ENCODE measurements at places on chromosomes 6 and 20.

DNA sequence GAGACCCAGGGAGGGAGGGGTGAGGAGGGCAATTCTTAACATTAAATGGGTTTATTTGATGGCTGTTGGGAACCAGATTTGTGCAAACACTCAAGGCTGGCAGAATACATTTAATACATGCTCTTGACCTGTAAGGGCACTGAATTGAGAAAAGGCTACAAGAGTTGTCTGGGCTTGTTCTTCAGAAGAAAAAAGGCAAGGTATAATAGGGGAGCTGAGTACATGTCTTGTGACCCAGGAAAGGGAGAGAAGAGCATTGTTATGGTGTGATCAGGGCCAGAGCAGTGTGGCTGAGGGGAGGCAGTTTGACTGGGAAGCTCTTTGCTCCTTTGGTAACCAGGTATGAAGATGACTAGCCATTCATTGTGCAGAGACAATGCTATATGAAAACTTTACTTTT, 18.9 kb downstream of the KLHL31 start:
- DNase-seq = no peak

- no peak for DNase-seq
These were observed 111.0 kb upstream of the FAM184A start for GRCh38 chr6:119189498-119189897.

GRCh38 chr6:43627008-43627825, 1.8 kb downstream of the GTPBP2 start:
- no peak for DNase-seq

- no peak for DNase-seq
These were observed 31.7 kb upstream of the UBR2 start for GRCh38 chr6:42532038-42532669.

- no peak for DNase-seq
These were observed 16.1 kb upstream of the VSTM2L start for GRCh38 chr20:37886851-37887297.

DNA sequence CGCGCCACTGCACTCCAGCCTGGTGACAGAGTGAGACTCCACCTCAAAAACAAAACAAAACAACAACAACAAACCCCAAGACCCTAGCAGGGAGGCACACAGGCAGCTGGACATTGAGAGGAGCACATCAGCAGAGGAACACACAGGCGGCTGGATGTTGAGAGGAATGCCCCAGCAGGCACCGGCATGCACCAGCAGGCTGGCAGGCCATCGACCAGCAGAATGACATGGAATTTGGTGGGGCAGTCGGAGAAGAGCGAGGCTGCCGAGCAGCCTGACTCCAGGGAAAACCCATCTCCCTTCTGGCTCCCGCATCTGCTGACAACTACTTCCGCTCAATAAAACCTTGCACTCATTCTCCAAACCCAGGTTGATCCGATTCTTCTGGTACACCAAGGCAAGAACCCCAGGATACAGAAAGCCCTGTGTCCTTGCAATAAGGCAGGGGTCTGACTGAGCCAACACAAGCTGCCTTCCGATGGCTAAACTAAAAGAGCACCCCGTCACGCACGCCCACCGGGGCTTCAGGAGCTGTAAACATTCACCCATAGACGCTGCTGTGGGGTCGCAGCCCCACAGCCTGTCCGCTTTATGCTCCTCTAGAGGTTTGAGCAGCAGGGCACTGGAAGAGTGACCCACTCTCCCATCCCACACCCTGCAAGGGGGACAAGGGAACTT, 60.2 kb downstream of the SLC22A23 start:
- DNase-seq = no peak

GRCh38 chr6:20211941-20212391, 303 bp downstream of the MBOAT1 start:
- DNase-seq = no peak

DNA sequence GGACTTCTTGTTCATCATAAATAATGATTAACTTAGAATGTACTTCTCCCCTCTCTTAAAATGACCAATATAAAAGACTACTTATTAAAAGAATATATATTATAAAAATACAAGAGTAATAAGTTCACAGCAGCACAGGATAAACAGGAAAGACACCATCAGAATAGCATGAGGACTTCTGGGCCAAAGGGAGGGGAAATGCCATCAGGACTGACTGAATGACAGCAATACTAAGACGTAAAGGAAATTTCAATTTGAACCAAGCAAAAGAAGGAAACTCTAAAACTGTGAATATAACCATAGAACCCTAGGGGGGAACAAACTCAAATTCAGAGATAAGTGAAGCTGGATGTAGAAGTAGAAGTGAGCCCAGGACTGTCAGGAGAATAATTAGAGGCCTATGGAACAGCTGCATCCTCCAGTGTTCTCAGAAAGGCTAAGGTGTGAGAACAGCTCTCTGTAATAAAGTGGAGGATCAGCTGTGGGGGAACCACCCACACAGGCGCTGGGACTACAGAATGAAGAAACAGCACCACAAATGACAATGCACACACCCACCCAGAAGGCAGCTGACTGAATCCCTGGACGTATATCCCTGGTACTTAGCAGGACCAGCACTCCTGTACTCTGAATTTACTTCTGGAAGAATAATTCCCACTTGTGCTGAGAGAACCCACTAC, 37.8 kb downstream of the ZHX3 start:
- no peak for DNase-seq

DNA sequence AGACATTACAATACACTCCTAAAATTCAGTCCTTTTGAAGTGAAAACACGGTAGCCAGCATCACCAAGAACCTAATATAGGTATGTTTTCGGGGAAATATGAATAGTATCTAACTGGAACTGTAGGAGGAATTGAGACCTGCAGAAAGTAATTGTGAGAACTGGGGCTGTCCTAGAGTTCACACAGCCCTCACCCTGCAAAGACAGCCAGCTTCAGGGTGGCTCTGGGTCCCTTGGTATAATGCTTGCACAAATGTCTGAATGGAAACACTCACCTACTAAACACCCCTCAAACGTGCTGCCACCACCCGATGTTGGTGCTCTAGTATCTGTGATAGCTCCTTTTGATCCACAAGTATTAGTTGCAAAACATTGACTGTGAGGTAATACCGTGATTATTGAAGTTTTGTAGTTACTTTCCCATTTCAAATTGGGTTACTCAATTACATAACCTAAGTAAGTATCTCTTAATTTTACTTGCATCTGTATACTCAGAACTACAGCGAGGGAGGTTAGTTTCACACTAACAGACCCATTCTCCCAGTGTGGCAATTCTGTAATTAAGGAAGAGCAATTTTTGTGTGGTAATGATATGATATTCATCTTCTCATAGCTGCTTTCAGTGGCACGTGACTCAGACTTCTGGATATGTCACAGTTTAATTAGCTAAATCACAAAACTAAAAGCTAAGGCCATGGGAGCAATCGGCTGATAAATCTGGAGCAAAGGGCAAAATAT, 129.5 kb downstream of the INSM1 start:
- DNase-seq = no peak

- no peak for DNase-seq
These were observed 1.6 kb downstream of the SIRPD start for GRCh38 chr20:1555952-1556351.

GRCh38 chr6:41275489-41275888, 11.0 kb downstream of the TREM1 start:
- no peak for DNase-seq

DNA sequence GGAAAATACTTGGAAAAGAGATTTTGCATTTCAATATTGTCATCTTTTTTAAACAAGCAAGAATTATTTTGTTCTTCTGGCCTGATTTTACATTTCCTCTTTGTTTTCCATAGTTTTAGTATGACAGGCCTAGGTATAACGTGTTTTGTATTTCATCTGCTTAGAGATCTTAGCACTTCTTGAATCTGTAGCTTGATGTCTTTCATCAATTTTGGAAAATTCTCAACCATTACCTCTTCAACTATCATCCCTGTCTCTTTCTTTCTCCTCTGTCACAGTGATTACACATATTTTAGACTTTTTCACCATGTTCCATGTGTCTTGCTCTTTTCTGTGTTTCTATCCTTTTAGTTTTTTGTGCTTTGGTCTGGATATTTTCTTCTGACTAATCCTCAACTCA, 67.2 kb upstream of the PHACTR1 start:
- DNase-seq = no peak

- no peak for DNase-seq
These were observed 294.8 kb downstream of the RNF144B start for GRCh38 chr6:18681832-18682503.

GRCh38 chr20:33083544-33084340, 4.3 kb downstream of the BPIFB4 start:
- DNase-seq = no peak

- no peak for DNase-seq
These were observed 29.8 kb upstream of the RHAG start for GRCh38 chr6:49666480-49666879.

DNA sequence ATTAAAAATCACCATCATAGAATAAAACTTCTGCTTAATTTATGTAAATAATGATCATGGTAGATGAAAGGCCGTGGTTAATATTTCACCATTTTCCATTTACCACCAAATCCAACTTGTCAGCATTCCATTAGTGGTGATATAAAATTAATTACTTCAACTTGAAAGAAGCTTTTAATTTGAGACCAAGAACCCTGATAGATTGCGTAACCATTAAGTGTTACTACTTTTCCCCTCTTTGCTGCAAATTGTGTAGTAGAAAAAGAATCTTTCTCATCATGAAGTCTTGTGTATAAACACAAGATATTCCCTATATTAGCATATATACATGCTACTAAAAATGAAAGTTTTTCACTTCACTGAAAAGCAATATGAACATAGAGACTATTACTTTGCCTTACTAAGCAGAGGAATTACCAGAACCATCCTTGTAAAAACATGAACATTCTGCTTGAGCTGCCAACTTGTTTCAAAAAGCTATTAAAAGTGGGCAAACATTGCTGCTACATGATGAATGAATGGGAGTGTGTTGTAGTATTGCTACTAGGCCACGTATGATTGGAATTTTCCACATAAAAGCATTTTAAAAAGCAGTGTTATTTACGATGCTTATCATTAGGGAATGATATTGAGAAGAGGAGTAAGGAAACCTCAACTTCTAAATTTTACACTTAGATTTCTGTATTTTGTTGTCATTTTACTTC, 35.0 kb downstream of the STX11 start:
- DNase-seq = no peak

GRCh38 chr6:142545147-142545546, 243.3 kb downstream of the ADGRG6 start:
- DNase-seq = no peak

DNA sequence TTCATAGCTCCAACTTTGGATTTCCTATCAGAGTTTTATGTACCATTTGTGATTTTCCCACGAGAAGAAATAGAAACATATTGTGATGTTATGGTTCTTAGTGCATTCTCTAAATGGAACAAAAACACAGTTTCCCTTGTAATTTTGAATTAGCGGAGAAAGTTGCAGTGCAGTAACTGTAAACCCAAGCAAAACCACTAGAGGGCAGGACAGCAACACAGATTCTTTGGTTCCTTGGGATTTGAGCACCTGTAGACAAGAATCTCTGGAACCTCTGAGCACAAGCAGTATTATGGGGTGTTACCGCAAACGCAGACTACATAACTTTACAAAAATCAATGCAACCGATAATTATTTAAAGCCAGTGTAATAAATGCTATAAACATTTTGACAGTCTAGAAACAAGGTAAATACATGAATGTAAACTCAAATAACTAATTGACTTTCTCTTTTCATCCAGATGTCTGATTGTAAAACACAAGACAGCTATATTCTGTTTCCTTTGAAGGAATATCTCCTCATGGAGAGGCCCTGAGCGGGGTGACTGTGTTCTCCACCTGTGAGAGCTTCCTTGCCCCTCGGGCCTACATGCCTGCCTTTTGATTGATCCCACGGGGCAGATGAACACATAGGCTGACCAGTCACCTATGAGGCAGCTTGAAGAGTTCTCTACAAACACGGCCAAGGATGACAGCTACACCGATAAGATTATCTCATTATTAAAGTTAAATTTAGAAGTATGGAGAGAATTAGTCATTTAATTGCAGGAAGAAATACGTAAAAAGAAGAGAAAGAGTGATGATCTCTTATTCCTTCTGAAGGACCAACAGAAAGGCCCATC, 67.5 kb upstream of the COL21A1 start:
- DNase-seq = no peak

DNA sequence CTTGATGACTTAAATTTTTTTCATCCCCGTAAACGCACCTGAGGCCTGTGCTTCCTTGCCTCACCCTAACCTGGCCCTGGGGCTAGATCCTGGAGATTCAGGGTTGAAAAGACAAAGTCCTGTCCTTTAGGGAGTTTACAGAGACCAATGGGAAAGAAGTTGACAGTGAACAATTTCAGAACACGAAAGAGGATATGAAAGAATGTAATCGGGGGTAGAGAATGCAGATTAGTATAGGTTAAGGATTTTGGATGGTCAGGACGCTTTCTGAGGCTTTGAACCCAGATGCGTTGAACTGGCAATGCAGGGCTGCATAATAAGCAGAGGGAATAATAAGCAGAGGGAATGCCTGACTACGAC, 1.7 kb upstream of the FBXO5 start:
- no peak for DNase-seq

All from NCI-H1417 treated with DMSO at 0.1 percent for 48 hours (cell line).